T-cell (primary cell): ENCODE measurements at places on chromosomes 13 and 19. TPM values are rescaled to one million over a fixed set of nuclear protein-coding genes. Genes with fewer than 3 reads are reported as not detected.

SELENOV gene
- total RNA-seq, result not detected

- H3K27ac ChIP-seq, result no peak overlapping the region
- no peaks in the 10 kb centered on the region for H3K36me3 ChIP-seq
- no peak overlapping the region for H3K4me3 ChIP-seq
- DNase-seq, result no peak
- H3K27me3 ChIP-seq, result no peaks in the 10 kb centered on the region
- H3K4me1 ChIP-seq, result peaks cover 4% of the 10 kb centered on the region
These were observed 1.9 kb downstream of the ARHGAP33 start for GRCh38 chr19:35777086-35777841.

DNA sequence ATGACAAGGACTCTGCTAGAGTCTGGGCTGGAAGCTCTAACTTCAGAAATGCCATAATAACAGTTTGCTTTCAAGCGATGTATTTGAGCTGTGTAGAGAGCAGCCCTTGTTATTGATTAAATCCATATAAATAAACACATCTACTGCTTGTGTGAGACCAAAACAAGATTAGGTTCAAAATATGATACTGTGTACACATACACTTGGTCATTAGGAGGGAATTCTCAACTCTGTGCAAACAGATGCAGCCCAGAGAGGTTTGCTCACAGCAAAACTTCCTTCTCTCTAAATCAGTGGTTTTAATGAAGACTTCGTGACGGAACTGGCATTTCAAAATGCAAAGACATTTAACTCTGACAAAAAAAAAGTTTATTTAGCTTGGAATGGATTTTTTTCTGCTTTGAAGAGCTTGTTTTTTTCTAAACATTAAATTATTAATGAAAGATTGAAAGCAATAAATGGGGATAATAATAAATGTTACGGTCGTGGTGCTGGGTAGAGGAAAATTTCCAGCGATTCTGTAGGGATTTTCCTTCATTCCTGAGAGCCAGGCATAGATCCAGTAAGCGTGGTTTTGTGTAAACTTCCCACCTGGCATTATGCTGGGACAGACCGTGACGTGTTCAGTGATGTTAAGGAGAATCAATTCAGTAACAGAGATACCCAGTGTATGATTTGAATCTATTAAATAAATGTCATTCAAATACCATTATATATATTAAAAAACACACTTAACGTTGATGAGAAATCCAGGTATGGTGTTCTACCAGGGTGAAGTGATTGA lies 213.7 kb downstream of the TEX29 start:
- no peaks in the 10 kb centered on the region for H3K36me3 ChIP-seq
- no peaks in the 10 kb centered on the region for H3K4me1 ChIP-seq
- no peak overlapping the region for H3K27ac ChIP-seq
- no peak overlapping the region for H3K4me3 ChIP-seq

DNA sequence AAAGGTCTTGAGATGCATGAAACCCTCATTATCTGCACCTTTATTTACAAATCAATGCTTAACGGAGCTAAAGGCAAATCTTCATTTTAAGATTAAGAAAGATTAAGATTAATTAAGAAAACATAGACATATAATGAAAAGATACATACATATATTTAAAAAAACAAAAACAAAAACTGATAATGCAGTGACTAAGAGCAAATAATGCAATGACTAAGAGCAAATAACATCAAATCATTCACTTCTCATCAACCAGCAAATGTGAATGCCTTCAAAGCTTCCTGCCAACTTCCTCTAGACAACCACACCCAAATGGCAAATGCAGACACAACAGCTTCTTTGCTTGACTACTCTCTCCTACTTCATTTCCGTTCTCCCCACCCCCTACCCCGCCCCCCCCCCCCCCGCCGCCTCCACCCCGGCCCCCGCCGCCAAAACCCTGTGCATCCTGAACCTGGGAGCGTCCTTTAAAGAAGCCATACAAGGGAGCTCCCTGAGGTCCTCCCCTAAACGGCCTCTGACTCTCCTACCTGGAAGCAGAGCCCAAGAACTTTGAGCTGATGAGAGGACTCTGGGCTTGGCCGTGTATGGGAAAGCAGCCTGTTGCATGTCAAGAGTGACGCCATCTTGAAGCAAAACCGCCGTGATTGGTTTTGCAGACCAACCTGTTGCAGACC lies 24.5 kb downstream of the TEX101 start:
- DNase-seq, result peak; percentile 19
- H3K27me3 ChIP-seq, result no peaks in the 10 kb centered on the region
- peak overlapping the region; percentile 16 for H3K4me3 ChIP-seq
- H3K36me3 ChIP-seq, result no peaks in the 10 kb centered on the region
- peak overlapping the region; percentile 78 for H3K27ac ChIP-seq
- H3K4me1 ChIP-seq, result peaks cover 33% of the 10 kb centered on the region

- peaks cover 5% of the 10 kb centered on the region for H3K4me1 ChIP-seq
- no peak overlapping the region for H3K4me3 ChIP-seq
- no peak for DNase-seq
- no peak overlapping the region for H3K27ac ChIP-seq
- H3K27me3 ChIP-seq, result no peaks in the 10 kb centered on the region
- peaks cover 19% of the 10 kb centered on the region for H3K36me3 ChIP-seq
These were observed 6.1 kb downstream of the HAUS8 start for GRCh38 chr19:17069193-17069592.

DNA sequence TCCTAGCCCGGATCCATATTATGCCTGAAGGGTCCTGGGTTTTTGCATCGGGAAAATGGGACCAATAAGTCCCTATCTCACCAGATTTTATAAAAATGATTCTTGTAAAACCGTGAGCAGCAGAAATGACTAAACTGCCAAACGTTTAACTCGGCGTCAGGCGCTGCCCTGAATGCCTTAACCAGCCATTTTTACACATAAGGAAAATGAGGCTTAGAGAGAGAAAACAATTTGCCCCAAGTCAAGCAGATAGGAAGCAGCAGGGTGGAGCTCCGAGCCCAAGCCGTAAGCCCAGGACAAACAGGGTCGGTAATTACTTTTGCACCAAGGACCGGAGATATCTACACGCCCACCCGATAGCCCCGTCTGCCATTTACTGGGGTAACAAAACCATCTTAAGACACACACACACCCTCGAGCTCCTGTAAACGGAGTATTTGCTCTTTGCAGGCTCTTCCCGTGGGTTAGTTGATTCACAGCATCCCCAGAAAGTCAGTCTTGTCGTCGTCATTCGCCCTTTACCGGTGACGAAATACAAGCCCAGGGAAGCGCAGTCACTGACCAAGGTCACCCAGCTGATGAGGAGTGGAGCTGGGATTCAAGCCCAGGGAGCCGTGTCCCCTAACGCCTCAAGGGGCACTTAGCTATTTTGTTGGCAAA lies 16.0 kb upstream of the MRI1 start:
- peaks cover 36% of the 10 kb centered on the region for H3K4me1 ChIP-seq
- peak overlapping the region; percentile 93 for H3K27ac ChIP-seq
- DNase-seq, result peak; percentile 13
- H3K27me3 ChIP-seq, result no peaks in the 10 kb centered on the region
- peak overlapping the region; percentile 94 for H3K4me3 ChIP-seq
- peaks cover 19% of the 10 kb centered on the region for H3K36me3 ChIP-seq

DNA sequence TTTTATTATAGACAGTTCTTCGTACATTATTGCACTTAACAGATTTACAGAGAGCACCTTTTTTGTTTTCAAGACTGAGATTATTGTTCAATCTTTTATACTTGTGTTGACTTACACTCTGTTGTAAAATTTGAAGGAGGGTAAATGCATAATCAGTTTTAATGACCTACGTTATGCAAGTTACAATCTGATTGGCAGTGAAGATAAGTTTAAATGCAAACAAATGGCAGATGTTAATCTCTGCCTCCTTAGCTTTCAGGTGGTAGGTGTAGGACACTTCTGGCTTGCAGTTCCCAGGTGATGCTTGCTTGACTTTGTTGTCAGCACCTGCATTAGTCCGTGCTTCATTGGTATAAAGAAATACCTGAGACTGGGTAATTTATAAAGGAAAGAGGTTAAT lies 424.9 kb downstream of the FGF9 start:
- no peak for DNase-seq
- H3K4me1 ChIP-seq, result no peaks in the 10 kb centered on the region
- H3K27ac ChIP-seq, result no peak overlapping the region
- no peaks in the 10 kb centered on the region for H3K36me3 ChIP-seq
